ENCODE measurements at places on chromosomes 4 and X. TPM values are rescaled to one million over a fixed set of nuclear protein-coding genes. Genes with fewer than 3 reads are reported as not detected.

DNA sequence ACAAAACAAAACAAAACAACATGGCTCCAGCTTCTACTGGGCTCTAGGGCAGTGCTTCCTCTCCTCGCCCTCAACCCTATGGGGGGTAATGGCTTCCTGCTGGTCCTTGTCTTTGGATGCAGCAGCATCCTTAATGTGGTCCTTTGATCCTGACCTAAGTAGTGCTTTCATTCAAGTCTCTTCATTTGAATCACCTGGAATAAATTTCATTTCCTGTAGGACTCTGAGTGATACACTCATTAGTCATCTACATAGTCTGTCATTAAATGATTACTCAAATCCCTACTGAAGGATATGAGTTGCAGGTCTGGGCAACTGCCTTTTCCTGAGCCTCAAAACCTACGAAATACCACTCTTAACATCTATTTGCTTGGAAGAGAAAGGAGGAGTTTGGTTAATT is 54.5 kb downstream of the RHOH start:
- DNase-seq, result peak; percentile 60

NUDT10 gene
- total RNA-seq, result not detected

DNA sequence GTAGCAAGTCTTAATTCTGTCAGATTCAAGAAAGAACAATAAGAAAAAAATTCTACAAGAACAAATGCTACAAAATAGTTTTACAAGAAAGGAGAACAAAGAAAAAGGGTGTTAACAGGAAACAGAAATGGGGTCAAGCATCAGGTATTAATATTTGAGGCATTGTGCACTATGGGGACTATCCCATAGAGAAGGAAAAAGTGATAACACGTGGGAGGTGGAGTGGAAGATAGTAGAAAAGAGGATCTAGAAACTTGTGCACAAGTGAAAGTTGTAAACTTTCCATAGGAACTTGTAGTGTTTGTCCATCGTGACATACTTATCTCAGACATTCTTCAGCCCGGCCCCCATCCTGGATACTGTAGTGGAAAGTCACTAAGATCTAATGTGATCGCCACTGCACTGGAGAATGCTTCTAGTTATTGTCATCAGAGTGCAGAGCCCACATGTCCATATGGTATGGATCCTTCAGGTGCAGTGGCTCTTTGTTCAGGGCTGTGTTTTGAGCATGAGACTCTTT is 15.4 kb upstream of the NFXL1 start:
- no peak for DNase-seq

GRCh38 chrX:35622601-35623000 is 175.5 kb upstream of the MAGEB16 start:
- no peak for DNase-seq

PRR32 gene
- not detected for total RNA-seq

All from GM23248 (cell line).